ENCODE measurements at places on chromosomes 7 and 10. TPM values are rescaled to one million over a fixed set of nuclear protein-coding genes. Genes with fewer than 3 reads are reported as not detected.

GPR158 gene
- 0.52 TPM for total RNA-seq

GHRHR gene
- total RNA-seq, result not detected

TRA2A gene
- total RNA-seq, result 26.2 TPM

LMTK2 gene
- 23.1 TPM for total RNA-seq

PPIF gene
- total RNA-seq, result 19.2 TPM

CARD11 gene
- 2.0 TPM for total RNA-seq

RBP4 gene
- total RNA-seq, result 136 TPM

SPDYE11 gene
- total RNA-seq, result not detected
